ENCODE measurements at places on chromosomes 2 and 18. TPM values are rescaled to one million over a fixed set of nuclear protein-coding genes. Genes with fewer than 3 reads are reported as not detected.

DNA sequence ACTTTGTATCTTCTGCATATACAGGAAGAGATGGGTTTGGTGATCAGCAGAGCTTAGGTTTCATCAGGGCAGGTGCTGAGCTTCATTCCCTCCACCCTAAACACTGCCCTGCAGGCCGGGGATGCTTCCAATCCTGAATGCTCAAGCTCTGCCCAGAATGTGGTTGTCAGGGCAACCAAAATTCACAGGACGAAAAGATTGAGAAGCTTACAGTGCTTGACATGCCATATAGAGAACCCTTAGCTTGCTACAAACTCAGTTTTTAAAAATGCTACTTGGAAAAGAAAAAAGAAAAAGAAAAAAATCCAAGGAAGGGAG is 65.6 kb downstream of the SH3RF3 start:
- DNase-seq = no peak
- H3K27me3 ChIP-seq = no peaks in the 10 kb centered on the region
- no peaks in the 10 kb centered on the region for H3K36me3 ChIP-seq
- no peak overlapping the region for H3K27ac ChIP-seq

- H3K36me3 ChIP-seq = no peaks in the 10 kb centered on the region
- no peak for DNase-seq
- H3K27me3 ChIP-seq = no peaks in the 10 kb centered on the region
- H3K4me1 ChIP-seq = no peaks in the 10 kb centered on the region
- H3K4me3 ChIP-seq = no peak overlapping the region
- no peak overlapping the region for H3K27ac ChIP-seq
Observed at GRCh38 chr2:16974688-16975087, 309.1 kb upstream of the CYRIA start.

DNA sequence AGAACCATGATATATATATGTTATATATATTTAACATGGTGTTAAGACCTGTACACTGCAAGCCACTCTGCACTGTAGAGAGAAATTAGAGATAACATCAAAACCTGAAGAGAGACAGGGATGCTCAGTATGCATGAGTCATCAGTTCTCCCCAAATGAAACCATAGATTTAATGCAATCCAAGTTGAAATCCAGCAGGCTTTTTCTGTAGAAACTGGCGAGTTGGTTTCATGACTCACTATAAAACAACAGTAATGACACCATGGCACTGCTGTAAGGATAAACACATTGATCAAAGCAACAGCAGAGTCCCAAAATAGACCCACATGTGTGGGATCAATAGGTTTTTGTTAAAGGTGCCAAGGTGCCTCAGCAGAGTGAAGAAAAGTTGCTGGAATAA is 65.8 kb downstream of the RTP5 start:
- H3K27me3 ChIP-seq = no peaks in the 10 kb centered on the region
- peaks cover 17% of the 10 kb centered on the region for H3K4me1 ChIP-seq
- peak; percentile 97 for DNase-seq

The ACVR1C gene
- 0.36 TPM for total RNA-seq

The ITGB6 gene
- under 0.01 TPM for total RNA-seq

The POU3F3 gene
- total RNA-seq = under 0.01 TPM

DNA sequence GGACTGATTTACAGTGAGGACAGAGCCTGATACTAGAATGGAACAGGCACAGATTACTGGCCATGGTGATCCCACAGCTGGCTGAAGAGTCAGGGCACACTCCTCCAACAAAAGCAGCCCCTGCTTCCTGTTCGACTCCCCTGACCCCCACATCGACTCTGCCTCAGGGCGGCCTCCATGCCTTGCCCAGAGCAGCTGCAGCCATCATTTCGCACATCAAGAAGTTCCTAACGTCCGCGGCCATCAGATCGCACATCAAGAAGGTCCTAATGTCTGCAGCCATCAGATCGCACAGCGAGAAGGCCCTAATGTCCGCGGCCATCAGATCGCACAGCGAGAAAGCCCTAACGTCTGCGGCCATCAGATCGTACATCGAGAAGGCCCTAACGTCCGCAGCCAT is 192.8 kb upstream of the PXDN start:
- no peak overlapping the region for H3K27ac ChIP-seq
- H3K4me3 ChIP-seq = no peak overlapping the region
- DNase-seq = no peak

DNA sequence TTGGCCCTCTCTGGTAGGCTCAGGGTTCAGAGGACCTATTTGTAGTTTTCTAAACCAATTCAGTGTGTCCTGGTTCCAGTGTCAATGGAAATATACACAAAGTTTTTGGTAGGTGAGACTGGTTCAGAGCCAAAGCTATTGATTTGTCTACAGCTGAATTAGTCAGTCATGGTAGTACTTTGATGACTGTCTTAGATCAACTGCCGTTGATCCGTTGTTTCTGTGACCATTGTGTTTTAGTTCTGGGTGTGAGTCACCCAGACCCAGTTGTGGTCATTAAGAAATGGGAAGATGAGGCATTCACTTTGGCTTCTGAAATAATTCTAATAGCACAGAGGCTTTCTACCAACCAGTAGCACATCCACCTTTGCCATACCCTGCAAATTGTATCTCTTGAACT is 16.0 kb upstream of the RPE start:
- no peaks in the 10 kb centered on the region for H3K4me1 ChIP-seq
- H3K4me3 ChIP-seq = no peak overlapping the region
- DNase-seq = no peak
- H3K27ac ChIP-seq = no peak overlapping the region
- no peaks in the 10 kb centered on the region for H3K36me3 ChIP-seq

The LRRC30 gene
- total RNA-seq = not detected

DNA sequence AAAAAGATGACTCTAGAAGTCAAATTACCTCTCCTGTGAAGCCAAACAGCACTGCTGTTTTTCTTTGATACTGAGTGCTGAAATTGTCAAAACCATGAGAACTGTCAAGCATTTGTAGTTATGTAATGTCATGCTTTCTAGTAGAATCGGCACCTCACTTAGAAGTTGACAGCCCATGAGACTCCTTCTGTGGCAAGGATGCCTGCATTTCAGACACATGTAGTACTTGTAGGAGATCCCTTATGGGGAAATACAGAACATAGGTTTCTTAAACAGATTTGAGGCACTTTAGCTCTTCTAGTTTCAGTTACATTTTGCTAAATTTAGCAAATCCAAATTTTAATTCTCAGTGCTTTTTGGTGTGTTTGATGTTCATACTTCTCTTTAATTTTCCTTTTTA is 15.7 kb downstream of the ZNF407 start:
- H3K36me3 ChIP-seq = no peaks in the 10 kb centered on the region
- no peak overlapping the region for H3K4me3 ChIP-seq
- no peaks in the 10 kb centered on the region for H3K27me3 ChIP-seq

GRCh38 chr2:125313806-125314205 is 1288.7 kb downstream of the CNTNAP5 start:
- no peak overlapping the region for H3K4me3 ChIP-seq
- no peak for DNase-seq
- no peaks in the 10 kb centered on the region for H3K4me1 ChIP-seq
- no peaks in the 10 kb centered on the region for H3K27me3 ChIP-seq
- H3K27ac ChIP-seq = no peak overlapping the region
- H3K36me3 ChIP-seq = no peaks in the 10 kb centered on the region

GRCh38 chr2:10863837-10864236 is 47.9 kb upstream of the KCNF1 start:
- no peaks in the 10 kb centered on the region for H3K36me3 ChIP-seq
- no peak overlapping the region for H3K27ac ChIP-seq
- peaks cover 6% of the 10 kb centered on the region for H3K4me1 ChIP-seq

The UGT1A4 gene
- not detected for total RNA-seq

- peaks cover 94% of the 10 kb centered on the region for H3K36me3 ChIP-seq
- H3K27me3 ChIP-seq = no peaks in the 10 kb centered on the region
- DNase-seq = no peak
- no peak overlapping the region for H3K27ac ChIP-seq
- peaks cover 4% of the 10 kb centered on the region for H3K4me1 ChIP-seq
- no peak overlapping the region for H3K4me3 ChIP-seq
Observed at GRCh38 chr2:202299712-202300111, 34.1 kb downstream of the NOP58 start.

- H3K27ac ChIP-seq = peak overlapping the region; percentile 76
- no peaks in the 10 kb centered on the region for H3K27me3 ChIP-seq
- peaks cover 10% of the 10 kb centered on the region for H3K36me3 ChIP-seq
- peak overlapping the region; percentile 71 for H3K4me3 ChIP-seq
- DNase-seq = no peak
Observed at GRCh38 chr18:9615280-9615797, 980 bp upstream of the PPP4R1 start.

GRCh38 chr18:34039201-34039600 is 185.5 kb downstream of the NOL4 start:
- no peak overlapping the region for H3K27ac ChIP-seq
- DNase-seq = no peak
- H3K27me3 ChIP-seq = no peaks in the 10 kb centered on the region
- H3K4me3 ChIP-seq = no peak overlapping the region
- no peaks in the 10 kb centered on the region for H3K4me1 ChIP-seq

DNA sequence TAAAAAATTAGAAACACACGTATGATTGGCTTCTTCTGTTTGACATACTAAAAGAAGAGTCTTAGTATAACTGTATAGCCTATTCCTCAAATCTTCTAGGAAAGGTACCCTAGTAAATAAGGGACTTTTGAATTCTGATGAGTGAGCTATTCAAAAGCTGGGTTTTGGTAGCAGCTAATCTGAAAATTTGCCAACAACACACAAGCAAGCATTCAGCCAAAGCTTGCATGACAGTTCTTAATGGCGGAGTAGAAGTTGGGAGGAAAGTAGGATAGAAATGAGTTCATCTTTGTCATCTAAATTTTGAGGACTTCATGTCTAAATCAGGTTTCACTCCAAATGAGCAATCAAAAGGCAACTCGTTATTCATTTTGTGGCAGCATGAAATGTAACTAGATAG is 813.0 kb downstream of the MBD2 start:
- H3K36me3 ChIP-seq = no peaks in the 10 kb centered on the region
- no peak overlapping the region for H3K4me3 ChIP-seq
- H3K27me3 ChIP-seq = no peaks in the 10 kb centered on the region

DNA sequence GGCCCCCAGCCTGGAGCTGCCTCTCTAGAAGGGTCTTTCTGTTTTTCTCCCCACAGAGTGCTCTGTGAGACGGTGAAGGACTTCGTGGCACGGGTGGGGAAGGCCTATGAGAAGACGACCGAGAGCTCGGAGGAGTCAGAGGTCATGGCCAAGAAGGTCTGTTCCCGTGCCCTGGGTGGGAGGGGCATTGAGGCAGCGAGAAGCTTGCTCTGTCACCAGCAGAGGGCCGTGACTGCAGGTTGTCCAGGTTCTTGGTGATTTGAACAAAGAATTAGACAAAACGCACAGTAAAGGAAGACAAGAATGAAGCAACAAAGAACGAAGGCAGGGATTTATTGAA is 93.9 kb downstream of the DGKD start:
- H3K4me1 ChIP-seq = no peaks in the 10 kb centered on the region
- H3K27me3 ChIP-seq = no peaks in the 10 kb centered on the region
- peaks cover 11% of the 10 kb centered on the region for H3K36me3 ChIP-seq
- H3K27ac ChIP-seq = no peak overlapping the region

DNA sequence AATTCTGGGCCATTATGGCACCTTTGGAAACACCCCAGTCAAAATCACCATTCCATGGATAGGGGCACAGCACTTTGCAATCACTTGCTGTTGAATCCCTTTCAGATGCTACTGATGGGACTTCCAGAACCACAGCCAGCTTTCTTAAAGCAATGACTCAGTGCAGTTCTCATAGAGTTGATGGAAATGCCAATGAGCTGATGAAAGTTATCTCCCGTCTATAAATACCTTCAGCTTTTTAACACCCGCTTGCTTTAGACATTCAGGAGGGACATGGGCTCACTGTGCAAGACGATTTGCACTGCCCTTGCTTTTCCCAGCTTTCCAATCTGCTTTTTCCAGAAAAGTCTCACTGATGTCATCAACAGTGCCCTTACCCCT is 66.7 kb upstream of the RPL31 start:
- peaks cover 15% of the 10 kb centered on the region for H3K4me1 ChIP-seq
- H3K36me3 ChIP-seq = no peaks in the 10 kb centered on the region
- peaks cover under 1% of the 10 kb centered on the region for H3K27me3 ChIP-seq

DNA sequence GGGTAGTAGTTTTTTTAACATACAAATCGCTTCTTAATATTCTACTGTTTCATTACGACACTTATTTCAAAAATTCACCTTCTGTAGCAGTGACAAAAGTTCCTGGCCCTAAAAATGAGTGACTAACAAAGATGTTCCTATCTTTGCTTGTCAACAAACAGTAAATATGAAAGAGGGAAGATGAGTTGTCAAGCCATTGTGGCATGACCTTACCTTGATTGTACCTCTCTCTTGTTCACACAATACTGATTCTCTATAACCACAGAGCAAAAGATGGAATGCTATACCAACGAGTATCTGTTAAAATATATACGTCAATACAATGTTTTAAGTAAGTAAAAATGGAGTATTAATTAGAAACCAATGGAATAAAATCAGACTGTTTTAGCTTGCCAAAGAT is 14.7 kb upstream of the GCG start:
- H3K27me3 ChIP-seq = no peaks in the 10 kb centered on the region
- H3K27ac ChIP-seq = no peak overlapping the region
- DNase-seq = no peak
- H3K4me3 ChIP-seq = no peak overlapping the region
- no peaks in the 10 kb centered on the region for H3K4me1 ChIP-seq
- H3K36me3 ChIP-seq = peaks cover 40% of the 10 kb centered on the region

The PPIL3 gene
- 45.2 TPM for total RNA-seq

GRCh38 chr18:61765097-61765496 is 127.7 kb downstream of the RNF152 start:
- H3K4me3 ChIP-seq = peak overlapping the region; percentile 29
- peak overlapping the region; percentile 70 for H3K27ac ChIP-seq
- no peaks in the 10 kb centered on the region for H3K27me3 ChIP-seq

DNA sequence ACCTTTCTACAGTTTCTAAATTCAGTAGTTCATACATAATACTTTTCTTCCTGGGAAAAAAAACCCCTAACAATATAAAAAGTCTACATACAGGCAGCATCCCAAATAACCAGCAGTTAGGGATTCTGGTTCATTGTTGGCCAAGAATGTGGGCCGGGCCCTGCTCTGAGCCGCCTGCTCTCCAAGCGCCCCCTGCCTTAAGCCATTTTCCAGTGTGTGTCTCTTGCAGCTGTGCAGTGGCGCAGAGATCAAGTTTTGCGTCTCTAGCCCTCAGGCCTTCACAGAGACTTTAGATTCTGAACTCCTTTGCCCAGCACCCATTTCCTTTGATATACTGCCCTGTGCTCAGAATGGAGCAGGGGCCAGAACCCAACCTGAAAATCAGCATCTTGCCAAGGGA is 32.9 kb downstream of the RMC1 start:
- H3K36me3 ChIP-seq = peaks cover 99% of the 10 kb centered on the region
- H3K4me1 ChIP-seq = no peaks in the 10 kb centered on the region
- H3K27ac ChIP-seq = no peak overlapping the region
- H3K27me3 ChIP-seq = no peaks in the 10 kb centered on the region

- no peak overlapping the region for H3K4me3 ChIP-seq
- peaks cover 19% of the 10 kb centered on the region for H3K4me1 ChIP-seq
- H3K36me3 ChIP-seq = no peaks in the 10 kb centered on the region
- peak; percentile 97 for DNase-seq
- H3K27me3 ChIP-seq = no peaks in the 10 kb centered on the region
Observed at GRCh38 chr2:237629739-237630138, 2.4 kb downstream of the LRRFIP1 start.

GRCh38 chr18:25187521-25188192 is 164.3 kb downstream of the ZNF521 start:
- no peaks in the 10 kb centered on the region for H3K36me3 ChIP-seq
- no peaks in the 10 kb centered on the region for H3K4me1 ChIP-seq
- no peaks in the 10 kb centered on the region for H3K27me3 ChIP-seq
- no peak for DNase-seq
- no peak overlapping the region for H3K27ac ChIP-seq

GRCh38 chr2:207766697-207767460 is 2.8 kb downstream of the FZD5 start:
- H3K27ac ChIP-seq = no peak overlapping the region
- H3K36me3 ChIP-seq = no peaks in the 10 kb centered on the region
- peaks cover 6% of the 10 kb centered on the region for H3K4me1 ChIP-seq
- H3K27me3 ChIP-seq = no peaks in the 10 kb centered on the region
- H3K4me3 ChIP-seq = peak overlapping the region; percentile 83
- no peak for DNase-seq

The STPG4 gene
- 0.72 TPM for total RNA-seq

The KRCC1 gene
- total RNA-seq = 24.2 TPM
